ENCODE measurements at places on chromosomes 6 and 20.

DNA sequence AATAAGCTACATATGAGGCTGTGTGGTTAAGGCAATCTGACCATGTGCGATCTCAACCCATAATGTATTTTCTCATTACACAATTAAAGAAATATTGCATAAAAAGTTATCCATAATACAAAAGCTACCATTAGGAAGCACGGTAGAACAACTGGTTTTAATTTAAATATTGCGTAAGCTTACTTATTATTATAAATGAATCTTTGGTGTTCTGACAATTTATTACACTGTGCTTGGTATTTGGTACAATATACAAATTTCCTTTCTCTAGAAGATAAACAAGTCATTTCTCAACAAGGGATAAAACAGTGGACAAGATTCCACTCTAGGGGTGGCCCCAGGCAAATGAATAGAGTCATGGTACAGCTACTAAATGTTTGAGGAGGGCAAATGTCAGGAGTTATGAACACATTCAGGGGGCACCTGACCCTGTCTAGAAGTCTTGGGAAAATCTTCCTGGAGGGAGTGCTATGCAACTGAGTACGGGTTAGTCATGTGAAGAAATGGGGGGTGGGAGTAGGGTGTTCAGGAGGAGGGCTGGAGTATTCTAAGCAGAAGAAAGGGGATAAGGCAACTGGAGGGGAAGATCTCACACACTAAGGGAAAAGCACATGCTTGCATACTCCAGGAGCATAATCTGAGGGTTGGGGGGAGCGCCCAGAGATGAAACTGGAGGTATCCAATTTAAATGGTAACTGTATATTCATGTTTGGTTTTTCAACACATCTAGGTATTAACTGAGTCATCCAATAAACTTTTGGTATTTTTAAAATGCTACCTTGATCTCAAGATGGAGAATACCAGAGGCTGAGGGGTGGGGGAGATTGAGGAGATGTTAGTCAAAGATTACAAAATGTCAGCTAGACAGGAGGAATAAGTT lies 296.9 kb upstream of the SGK1 start:
- no peak for DNase-seq

- no peak for DNase-seq
Measured at GRCh38 chr20:50175938-50176933, 14.4 kb upstream of the CEBPB start.

DNA sequence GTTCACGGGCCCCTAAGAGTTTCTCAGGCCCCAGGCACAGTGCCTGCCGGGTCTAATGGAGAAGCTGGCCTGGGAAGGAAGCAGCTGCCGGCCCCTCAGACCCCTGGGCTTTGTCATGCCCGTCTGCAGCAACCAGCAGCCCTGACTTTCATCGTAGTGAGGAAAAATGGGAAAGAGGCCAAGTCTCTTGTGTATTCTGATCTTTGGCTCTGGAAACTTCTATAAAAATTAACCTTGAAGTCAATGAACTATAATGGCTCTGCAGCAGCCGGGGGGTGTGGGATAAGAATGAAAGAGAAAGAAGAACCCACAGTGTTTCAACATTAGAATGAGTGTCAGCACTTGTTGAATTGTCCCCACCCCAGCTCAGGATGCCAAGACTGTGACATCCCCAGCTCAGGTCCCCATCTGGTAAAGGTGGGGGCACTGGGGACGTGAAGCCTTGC lies 12.9 kb downstream of the TGM2 start:
- no peak for DNase-seq

- DNase-seq: peak; percentile 36
Measured at GRCh38 chr6:39892490-39893129, 41.7 kb downstream of the MOCS1 start.

GRCh38 chr20:46085179-46085851 lies 4.4 kb downstream of the NCOA5 start:
- no peak for DNase-seq

GRCh38 chr20:33719277-33719988 lies 677 bp downstream of the PXMP4 start:
- no peak for DNase-seq

DNA sequence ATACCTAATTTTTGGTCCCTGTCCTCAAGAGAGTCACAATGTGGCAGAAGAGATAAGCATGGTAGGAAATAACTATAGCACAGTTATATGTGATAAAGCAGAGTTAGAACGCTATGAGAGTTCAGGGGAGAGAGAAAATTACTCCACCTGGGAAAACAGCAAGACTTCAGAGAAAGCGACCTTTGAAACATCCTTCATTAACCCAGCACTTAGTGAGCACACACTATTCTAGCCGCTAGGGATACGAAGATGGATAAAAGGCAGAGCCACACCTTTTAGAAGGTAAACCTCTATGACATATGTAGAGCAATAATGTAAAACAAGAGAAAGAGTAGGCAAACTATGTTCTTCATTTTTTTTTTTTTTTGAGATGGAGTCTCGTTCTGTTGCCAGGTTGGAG lies 264.3 kb downstream of the PTPRK start:
- no peak for DNase-seq

GRCh38 chr6:13987400-13987865 lies 62.7 kb downstream of the RNF182 start:
- no peak for DNase-seq

Data from AG04450 (cell line).